Body of pancreas (tissue), 4 donors: ENCODE measurements at places on chromosomes 3 and 15.

GRCh38 chr3:120438665-120439370, 12.0 kb downstream of the FSTL1 start:
- DNase-seq = peak; percentile 38

DNA sequence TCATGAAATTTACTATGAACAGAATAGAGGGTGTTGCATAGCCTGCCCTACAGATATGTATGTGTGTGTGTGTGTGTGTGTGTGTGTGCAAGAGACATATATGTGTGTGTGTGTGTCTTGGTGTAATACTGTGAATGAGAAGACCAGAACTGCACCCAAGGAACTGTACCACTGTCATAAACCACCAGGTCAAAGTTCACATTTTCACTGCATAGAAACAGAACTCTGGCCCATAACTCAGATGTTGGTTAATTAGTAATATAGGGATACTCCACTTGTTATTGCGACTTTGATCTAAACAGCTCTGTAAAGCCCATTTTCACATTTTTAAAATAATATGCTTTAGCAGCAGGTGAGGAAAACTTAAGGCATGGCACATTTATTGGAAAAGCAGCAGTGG, 111.8 kb downstream of the IGF2BP2 start:
- DNase-seq = no peak

DNA sequence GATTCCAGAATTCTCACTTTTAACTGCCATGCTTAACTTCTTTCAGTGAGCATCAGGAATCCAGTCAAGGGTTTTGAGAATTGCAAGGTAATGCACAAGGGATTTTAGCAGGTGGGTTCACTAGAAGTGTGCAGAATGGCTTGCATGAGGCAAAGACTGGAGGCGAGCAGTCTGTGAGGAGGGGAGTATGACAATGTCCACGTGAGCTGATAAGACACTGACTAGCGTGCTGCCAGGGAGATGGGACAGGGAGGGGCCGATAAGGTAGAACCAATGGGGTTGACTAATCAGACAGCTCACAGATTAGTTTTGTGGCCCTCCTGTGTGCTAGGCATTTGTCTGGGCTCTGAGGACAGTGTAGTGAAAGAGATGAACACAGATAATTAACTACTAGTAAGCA, 102.0 kb upstream of the DAZL start:
- no peak for DNase-seq

GRCh38 chr3:27625864-27626263, 96.3 kb downstream of the EOMES start:
- DNase-seq = no peak

DNA sequence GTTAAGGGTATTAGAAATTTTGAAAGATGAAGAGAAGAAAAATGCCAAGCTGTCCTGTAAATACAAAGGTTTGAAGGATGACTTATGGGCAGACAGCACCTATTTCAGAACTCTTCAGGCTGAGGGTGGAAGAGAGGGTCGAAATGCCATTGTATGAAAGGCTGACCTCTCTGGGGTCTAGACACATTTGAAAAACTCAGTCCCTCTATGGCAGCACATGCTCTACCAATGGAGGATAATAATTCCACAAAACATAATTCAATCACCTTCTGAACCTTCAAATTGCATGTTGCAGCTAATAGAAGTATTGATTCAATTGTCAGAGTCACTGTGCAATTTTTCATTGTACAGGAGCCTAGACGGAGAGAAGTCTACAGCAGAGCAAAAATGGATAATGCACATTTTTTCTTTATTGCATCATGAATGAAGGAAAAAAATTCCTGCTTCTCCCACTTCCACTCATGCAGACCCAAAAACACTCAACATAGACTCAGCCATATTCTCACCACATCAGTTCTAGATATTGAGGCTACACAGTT, 569.1 kb downstream of the TBL1XR1 start:
- DNase-seq = no peak

DNA sequence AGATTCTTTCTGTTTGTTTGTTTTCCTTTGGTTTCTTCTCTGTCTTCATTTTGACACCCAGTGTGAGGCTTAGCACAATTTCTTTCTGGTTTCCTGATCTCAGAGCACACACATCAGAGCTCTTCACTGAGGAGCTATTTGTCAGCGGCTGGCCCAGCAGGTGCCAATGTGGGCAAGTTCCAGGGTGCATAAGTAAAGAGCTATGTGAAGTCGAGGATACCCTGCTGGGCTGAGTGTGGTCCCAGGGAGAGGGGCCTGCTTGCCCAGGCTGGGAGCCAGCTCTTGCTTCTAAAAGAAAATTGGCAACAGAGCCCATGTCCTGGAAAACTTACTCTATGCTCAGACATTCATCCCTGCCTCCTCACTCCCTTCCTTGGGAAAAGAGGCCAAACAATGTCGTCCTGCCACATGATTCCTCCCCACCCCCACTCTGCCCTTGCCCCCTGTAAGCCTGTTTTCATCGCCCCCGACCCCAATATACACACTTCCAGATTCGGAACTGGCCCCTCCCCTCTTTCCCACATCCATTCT, 101.2 kb downstream of the ST8SIA2 start:
- DNase-seq = no peak

DNA sequence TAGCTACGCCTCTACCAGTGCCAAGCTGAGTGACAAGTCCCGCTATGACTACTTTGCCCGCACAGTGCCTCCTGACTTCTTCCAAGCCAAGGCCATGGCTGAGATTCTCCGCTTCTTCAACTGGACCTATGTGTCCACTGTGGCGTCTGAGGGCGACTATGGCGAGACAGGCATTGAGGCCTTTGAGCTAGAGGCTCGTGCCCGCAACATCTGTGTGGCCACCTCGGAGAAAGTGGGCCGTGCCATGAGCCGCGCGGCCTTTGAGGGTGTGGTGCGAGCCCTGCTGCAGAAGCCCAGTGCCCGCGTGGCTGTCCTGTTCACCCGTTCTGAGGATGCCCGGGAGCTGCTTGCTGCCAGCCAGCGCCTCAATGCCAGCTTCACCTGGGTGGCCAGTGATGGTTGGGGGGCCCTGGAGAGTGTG, 5.7 kb downstream of the GRM2 start:
- DNase-seq = no peak

- no peak for DNase-seq
Measured at GRCh38 chr3:105953831-105954230, 85.0 kb upstream of the CBLB start.

GRCh38 chr15:98753726-98754656, 105.7 kb downstream of the IGF1R start:
- no peak for DNase-seq

DNA sequence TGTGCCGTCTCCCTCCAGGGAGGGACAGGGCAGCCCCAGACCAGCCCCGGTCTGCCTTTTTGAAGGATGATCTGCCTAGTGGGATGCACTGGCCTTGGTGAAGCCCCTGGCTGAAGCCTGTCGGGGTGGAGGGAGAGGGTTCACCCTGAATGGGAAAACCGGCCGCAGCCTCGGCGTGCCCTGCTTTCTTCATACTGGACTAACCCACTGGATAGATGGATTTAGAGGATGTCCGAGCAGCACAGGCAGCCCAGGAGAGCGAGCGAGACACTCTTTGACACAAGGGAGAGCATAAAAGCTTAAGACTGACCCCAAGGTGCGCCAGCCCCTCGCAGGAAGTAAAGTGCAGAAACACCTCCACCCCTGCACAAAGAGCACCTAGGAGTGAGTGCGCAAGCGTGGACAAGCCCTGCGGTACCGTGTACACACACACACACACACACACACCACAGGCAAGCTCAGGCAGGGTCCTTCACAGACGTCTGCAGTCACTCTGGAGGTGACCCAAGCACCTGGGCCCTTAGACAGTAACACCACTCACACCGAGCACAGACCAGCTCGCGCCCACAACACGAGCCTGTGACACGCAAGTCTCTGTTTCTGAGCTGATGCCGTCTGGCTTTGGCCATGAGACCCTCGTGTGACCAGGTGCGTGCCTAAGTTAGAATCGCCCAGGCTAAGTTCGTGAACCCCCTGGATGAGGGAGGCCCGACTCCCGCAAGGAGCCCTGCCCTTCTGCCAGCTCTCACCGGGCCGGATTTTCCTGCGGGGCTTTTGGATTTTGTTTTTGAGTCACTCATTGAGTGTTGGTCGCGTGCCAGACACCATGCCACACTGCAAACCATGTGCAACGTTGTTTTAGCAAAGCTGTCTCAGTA, 11.3 kb downstream of the SEMA4B start:
- peak; percentile 68 for DNase-seq
